ENCODE measurements at places on chromosomes 7 and 10.
A peak's percentile ranks its signal among the peaks of the same experiment; 100 is the strongest.

- no peak for DNase-seq
Measured at GRCh38 chr10:59435707-59436106, 73.4 kb upstream of the FAM13C start.

DNA sequence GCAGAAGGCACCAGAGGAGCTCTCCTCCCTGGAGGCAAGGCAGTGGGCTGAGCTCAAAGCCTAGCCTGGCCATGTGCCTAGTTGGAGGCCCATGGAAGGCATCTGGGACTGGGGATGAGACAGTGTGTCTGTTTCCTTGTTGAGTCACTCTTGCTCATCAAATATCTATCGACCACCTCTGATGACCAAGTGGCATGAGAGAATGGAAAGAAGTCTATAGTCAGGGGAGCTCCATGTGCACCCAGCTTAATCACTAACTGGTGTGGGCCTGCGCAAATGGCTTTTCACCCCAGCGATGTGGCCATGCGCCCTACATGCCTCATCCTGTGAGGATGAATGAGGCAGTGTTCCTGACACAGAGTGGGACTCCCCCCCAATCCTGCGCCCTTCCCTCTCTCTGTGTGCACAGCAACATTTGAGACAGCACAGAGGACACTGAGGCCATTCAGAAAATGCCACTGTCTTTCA, 229.9 kb downstream of the RPS24 start:
- DNase-seq = no peak

- DNase-seq = no peak
Measured at GRCh38 chr7:36764929-36765328, 40.6 kb upstream of the AOAH start.

DNA sequence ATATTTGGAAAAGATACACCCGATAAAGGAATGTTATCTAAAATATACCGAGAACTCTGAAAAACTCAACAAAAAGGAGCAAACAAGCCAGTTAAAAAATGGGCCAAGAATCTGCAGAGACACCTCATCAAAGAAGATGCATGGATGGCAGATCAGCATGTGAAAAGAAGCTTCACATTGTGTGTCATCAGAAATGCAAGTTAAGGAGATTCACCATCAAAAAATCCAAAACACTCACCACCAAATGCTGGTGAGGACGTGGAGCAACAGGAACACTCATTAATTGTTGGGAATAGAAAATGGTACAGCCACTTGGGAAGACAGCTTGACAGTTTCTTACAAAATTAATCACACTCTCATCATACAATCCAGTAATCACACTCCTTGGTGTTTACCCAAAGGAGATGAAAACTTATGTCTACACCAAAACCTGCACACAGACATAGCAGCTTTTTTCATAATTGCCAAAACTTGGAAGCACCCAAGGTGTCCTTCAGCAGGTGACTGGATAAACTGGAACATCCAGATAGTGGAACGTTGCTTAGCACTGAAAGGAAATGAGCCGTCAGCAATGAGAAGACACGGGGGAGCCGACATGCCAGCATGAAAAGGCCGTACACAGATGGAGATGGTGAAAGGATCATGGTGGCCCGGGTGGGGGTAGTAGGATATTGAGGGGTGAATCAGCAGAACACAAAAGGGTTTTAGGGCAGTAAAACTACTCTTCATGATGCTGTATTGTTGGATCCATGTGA, 27.9 kb upstream of the PWWP2B start:
- DNase-seq = no peak

- DNase-seq = no peak
Measured at GRCh38 chr7:93092757-93093370, 24.9 kb downstream of the SAMD9 start.

DNA sequence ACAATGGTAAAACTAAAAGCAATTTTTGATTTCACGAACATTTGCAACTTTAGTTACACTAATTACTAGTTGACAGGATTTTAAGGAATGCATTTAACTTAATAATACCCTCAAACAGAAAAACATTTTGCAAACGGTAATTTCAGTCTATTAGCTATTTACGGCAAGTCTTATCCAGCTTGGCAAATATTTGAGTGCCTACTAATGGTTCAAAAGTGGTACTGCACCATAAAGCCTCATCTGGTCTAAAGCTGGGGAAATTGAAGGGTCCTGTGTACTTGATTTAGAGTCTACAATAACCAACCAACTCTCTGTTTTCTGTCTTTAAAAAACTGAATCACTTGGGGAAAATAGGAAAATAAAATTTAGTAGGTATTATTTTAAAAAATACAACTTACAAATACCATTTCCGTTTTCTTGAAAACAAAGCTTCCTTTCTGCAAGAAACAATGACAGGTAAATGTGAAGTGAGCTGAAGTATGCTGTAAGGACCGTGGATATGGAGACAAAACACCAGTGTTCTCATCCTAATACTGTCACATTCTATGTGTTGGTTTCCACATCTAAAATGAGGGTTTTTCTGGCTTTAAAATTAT, 142.3 kb downstream of the VPS50 start:
- peak; percentile 18 for DNase-seq

GRCh38 chr7:95843286-95843685, 70.9 kb downstream of the DYNC1I1 start:
- DNase-seq = no peak

- DNase-seq = no peak
Measured at GRCh38 chr7:73786588-73786987, 16.5 kb upstream of the CLDN3 start.

DNA sequence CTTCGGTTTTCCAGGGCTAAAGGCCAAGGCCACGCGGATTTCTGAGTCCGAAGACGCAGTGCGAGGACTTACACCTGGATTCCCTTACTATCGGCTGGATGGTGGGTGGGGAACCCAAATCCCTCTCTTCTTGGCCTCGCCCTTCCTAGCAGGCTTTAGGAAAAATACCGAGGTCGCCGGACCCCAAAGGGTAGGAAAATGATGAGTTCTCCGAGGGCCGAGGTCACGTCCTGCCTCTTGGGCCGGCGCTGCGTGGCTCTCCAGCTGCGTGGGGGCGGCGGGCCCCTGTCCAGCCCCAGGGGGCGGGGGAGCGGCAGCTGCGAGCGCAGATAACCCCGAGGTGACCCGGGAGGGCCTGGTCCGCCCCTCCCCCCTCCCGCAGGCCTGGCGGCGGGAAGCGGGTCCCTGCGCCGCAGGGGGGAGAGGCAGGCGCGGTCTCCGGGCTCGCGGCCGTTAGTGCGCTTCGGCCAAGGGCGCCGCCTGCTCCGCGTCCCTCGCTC, 805 bp upstream of the HMX3 start:
- no peak for DNase-seq

DNA sequence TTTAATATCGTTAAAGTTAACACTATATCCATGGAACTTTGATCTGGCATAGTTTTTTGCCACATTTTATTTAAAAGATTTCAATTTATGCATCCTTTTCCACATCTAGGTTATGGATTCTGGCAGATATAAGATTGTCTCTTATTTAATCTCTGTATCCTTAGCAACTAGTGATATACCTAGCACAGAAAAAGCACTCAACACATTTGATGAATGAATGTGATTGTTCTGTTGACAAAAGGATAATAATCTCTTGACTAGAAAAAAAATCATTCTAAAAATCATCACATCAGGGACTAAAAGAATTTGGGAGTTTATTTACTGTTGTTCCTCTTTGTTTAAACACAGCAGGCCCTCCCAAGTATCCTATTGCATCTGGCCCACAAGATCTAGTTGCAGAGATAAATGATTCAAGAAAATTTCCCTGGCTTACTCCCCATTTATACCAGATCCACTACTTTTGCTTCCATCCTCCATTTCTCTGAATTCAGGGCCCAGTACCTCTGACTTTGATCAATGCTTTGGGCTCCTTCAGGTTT, 84.0 kb upstream of the C1GALT1 start:
- DNase-seq = no peak

GRCh38 chr7:107689553-107689952, 28.9 kb downstream of the SLC26A4 start:
- DNase-seq = no peak

- no peak for DNase-seq
Measured at GRCh38 chr7:17185690-17186070, 112.8 kb upstream of the AHR start.

DNA sequence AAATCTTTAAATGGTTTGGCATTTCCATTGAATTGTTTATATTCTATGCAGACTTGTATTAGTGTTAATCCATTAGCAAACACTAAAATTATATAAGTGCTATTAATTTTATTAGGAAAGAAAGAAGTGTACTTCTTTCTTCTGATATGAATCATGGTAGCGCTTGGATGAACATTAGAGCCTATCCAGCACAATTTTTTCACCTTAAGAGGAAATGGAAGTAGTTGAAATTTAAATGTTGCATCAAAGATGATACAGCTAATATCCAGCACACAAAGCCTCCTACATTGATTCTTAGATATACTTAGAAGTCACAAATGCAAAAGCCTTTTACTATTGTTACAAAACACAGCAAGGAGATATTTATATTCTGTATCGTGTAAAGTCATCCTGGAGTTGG, 174.5 kb downstream of the AHR start:
- no peak for DNase-seq

GRCh38 chr10:50516171-50516570, 107.6 kb downstream of the SGMS1 start:
- DNase-seq = no peak

GRCh38 chr7:6590645-6591110, 857 bp downstream of the INTS15 start:
- no peak for DNase-seq

DNA sequence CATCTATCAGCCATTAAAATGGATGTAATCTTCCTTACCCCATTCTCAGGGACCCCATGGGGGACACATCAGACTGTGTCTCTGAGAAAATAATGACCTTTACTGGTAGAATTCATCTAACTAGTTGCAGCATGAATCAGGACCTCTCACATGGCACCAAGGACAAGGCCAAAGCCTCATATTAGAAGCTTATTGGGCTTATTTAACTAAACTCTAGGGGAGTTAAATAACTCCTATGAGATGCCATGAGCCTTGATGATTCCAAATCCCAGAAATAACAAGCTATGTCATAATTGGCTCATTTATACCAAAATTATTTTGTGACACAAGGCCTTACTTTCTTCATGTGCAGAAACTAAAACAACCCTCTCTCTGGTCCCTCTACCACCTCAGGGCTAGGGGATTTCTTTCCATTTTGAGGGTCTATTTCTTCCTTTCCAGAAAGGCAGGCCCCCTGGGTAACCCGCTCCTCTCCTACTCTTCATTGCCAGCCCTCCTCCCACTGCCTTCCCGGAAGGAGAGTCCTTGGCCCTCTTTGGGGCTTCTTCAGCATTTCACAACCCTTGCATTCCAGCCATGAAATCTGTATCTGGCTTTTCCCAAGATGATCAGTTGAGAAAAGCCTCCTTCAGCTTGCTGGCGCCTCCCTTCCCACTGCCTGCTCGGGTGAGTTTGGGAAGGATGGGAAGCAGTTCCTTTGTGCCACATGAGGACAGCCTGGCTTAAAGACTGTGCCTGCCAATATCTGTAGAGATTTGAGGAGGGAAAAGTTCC, 41.8 kb upstream of the TRIM8 start:
- DNase-seq = no peak

DNA sequence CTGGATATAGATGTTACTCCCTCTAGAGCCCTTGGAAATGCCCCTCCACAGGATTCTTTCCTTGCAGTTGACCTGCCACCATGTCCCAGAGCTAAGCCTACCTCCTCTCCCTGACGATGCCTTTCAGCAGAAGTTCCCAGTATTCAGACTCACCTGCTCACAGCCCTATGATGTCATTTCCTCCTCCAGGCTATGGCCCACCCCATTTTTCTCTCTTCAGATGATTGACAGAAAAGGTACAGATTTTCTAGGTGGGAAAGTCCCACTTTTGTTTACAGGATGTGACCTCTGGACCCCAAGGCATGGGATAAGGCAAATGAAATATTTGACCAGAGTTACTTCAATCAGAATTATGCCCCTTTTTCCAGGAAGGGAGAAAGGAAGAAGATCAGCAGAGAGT, 280.2 kb upstream of the PHYHIPL start:
- no peak for DNase-seq

GRCh38 chr7:148708026-148708885, 9.6 kb downstream of the CUL1 start:
- no peak for DNase-seq

- DNase-seq = no peak
Measured at GRCh38 chr7:94374231-94374630, 20.5 kb upstream of the COL1A2 start.

- no peak for DNase-seq
Measured at GRCh38 chr10:13971601-13972475, 358.9 kb downstream of the FRMD4A start.

DNA sequence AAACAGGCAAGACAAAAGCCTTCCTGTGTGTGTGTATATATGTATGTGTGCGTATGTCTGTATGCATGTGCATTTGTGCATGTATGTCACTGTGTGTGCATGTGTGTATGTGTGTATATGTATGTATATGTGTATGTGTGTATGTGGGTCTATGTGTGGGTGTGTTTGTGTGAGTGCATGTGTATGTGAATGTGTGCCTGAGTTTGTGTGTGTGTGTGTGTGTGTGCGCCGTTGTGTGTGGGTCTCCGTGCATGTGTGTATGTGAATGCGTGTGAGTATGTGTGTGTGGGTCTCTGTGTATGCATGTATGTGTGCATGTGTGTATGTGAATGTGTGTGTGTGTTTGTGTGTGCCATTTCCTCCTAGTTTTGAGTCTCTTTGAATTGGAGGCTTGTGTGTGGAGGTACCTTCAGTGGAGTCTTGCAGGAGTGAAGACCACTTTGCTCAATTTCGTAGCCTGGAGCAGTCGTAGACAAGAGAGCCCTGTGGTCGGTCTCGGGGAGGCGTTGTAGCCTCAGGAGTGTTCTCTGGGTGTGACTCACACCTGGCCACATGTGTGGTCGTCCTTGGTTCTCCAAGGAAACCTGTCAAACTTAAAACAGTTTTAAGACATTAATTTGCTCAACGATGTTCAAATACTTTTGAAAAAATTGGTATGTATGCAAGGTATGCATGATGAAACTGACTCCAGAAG, 28.1 kb downstream of the INPP5A start:
- no peak for DNase-seq

GRCh38 chr7:135160858-135161653, 9.5 kb downstream of the CYREN start:
- DNase-seq = no peak

DNA sequence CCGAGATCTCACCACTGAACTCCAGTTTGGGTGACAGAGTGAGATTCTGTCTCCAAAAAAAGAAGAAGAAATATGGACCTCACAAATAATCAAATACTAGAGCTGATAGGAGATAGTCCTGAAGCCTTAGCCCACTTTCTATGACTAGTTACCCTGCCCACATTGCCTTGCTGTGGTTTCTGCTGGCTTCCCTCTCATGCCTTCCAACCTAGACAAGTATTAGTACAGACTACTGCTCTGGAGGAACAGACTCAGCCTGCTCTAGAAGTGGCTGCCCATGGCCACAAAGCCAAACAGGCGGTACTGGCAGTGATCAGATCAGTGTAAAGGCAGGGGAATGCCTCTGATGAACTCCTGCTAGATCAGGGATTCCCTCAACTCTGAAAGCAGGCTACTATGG, 89.7 kb upstream of the PRKAR2B start:
- no peak for DNase-seq
